ENCODE measurements at places on chromosomes 6 and 20.

DNA sequence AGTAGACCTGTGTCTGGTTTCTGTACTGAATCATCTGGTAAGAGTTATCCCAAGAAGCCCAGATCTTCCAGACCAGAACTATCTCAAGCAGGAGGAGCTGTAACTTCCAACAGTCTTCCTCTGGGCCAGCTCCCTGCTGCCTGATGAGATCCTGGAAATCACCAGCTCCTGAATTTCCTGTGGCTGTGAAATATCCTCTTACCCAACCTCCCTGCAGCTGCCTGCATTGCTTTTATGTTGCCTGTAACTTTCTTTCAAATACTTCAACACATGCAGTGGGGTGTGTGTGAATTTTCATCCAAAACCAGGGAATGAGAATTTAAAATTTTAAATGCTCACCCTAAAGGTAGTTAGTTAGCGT lies 160.5 kb upstream of the LAMP5 start:
- no peak for DNase-seq

GRCh38 chr20:10519361-10520046 lies 84.4 kb downstream of the SLX4IP start:
- no peak for DNase-seq

GRCh38 chr6:88517737-88518136 lies 351.6 kb upstream of the CNR1 start:
- DNase-seq = no peak

GRCh38 chr6:125512621-125513020 lies 210.9 kb upstream of the HDDC2 start:
- DNase-seq = no peak

DNA sequence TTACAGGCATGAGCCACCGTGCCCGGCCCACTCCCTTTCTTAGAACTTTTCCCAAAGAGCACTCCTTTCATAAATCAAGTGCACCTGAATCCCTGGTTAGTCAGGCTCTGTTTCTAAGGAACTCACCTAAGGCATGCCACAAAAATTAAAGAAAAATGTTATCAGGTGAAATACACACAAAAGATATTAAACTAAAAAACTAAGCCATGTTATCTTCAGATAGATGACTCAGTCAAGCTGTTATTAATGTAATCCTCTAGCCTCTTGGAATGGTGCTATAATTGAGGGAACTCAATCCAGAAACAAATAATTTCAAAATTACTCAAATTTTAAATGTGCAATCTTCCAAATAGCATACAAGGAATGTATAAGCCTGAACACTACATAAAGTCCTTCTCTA lies 83.0 kb downstream of the TENT5A start:
- DNase-seq = no peak

DNA sequence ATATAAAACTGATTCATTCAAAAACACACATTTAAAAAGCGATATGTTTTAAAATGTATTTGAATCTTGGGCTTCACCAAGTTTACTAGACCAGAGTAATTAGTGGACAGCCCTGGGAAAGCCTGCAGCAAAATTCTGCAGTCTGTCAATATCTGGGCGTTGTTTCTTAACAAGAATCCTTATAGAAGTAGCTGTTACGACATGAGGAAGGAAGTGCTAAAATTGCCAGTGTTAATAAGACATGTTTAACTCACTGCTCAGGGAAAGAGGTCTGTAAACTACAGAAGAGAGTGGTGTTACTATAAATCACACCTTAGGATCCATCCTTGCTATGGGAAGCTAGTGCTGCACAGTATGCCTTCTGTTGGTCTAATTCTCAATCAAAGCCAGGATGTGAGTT lies 120.6 kb downstream of the TBX18 start:
- no peak for DNase-seq

GRCh38 chr6:25960734-25961133 lies 1.9 kb upstream of the TRIM38 start:
- no peak for DNase-seq

GRCh38 chr20:36555248-36555647 lies 13.9 kb downstream of the MYL9 start:
- DNase-seq = no peak

- no peak for DNase-seq
Measured at GRCh38 chr20:51815383-51816076, 13.2 kb upstream of the SALL4 start.

GRCh38 chr6:6397842-6398241 lies 77.4 kb upstream of the F13A1 start:
- DNase-seq = no peak

- no peak for DNase-seq
Measured at GRCh38 chr6:126308362-126308761, 31.6 kb upstream of the CENPW start.
